ENCODE measurements at places on chromosomes 12 and 14. TPM values are rescaled to one million over a fixed set of nuclear protein-coding genes. Genes with fewer than 3 reads are reported as not detected.

DNA sequence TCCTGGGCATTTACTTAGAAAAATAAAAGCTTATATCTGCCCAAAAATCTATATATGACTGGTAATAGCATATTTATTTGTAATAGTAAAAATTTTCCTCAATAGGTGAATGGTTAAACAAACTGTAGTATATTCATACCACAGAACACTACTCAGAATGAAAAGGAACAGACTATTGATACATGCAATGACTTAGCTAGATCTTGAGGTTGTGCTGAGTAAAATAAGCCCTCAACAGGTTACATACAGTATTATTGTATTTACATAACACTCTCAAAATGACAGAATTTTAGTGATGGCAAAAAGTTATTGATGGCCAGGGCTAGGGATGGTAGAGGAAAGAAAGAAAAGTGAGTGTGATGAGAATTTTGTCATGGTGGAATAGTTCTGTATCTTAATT lies 178.4 kb downstream of the BMP4 start:
- H3K27ac ChIP-seq, result no peak overlapping the region
- DNase-seq, result no peak
- no peaks in the 10 kb centered on the region for H3K36me3 ChIP-seq
- H3K4me3 ChIP-seq, result no peak overlapping the region
- peaks cover 8% of the 10 kb centered on the region for H3K27me3 ChIP-seq
- H3K4me1 ChIP-seq, result no peaks in the 10 kb centered on the region

- no peak overlapping the region for H3K27ac ChIP-seq
- no peak overlapping the region for H3K4me3 ChIP-seq
- no peak for DNase-seq
- H3K4me1 ChIP-seq, result no peaks in the 10 kb centered on the region
- no peaks in the 10 kb centered on the region for H3K36me3 ChIP-seq
These were observed 40.2 kb downstream of the B4GALNT3 start for GRCh38 chr12:499837-500458.

- no peaks in the 10 kb centered on the region for H3K36me3 ChIP-seq
- H3K4me1 ChIP-seq, result no peaks in the 10 kb centered on the region
- H3K4me3 ChIP-seq, result no peak overlapping the region
These were observed 362.1 kb upstream of the STXBP6 start for GRCh38 chr14:25411781-25412757.

Gene ADAMTS20
- total RNA-seq, result not detected

Gene OR4L1
- not detected for total RNA-seq

Gene CARMIL3
- 3.9 TPM for total RNA-seq
